ENCODE measurements at places on chromosomes 16 and 17.

DNA sequence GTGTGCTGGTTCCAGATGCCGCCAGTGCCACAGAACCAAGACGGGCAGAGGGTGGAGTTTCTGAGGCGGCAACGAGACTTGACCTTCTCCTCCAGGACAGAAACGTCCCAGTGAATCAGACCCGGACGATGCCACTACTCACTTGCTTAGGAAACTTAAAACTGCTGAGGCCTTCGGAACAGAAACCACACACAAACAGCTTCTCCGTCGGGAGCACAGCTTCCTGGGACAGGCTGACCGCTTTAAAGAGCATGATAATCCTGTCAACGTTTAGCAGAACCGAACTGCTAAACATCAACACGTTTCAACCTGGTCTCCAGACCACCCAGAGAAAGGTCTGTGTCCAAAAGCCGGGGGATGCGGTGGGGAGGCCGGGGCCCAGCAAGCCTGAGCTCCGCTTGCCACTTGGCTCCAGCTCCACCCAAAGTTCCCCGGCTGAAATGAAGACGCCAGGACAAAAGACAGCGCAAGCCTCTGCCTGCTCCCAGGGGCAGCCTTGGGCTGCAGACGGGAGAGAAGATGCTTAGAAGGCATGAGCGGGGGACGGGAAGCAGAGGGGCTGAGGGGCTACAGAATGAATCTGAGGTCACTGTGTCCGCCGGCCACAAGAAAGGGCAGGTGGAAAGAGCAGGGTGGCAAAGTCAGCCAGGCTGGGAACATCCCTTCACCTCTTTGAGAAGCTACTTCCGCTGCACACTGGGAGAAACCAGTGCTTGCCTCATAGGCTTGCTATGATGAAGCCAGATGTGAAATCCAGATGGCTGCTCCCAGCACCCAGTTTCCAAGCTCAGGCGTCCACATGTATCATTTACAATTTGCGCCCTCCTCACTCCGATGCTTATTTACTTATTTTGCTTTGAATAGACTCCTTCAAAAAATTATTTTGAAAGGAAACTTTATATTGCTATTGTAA is 69.0 kb downstream of the MRM3 start:
- DNase-seq: no peak

DNA sequence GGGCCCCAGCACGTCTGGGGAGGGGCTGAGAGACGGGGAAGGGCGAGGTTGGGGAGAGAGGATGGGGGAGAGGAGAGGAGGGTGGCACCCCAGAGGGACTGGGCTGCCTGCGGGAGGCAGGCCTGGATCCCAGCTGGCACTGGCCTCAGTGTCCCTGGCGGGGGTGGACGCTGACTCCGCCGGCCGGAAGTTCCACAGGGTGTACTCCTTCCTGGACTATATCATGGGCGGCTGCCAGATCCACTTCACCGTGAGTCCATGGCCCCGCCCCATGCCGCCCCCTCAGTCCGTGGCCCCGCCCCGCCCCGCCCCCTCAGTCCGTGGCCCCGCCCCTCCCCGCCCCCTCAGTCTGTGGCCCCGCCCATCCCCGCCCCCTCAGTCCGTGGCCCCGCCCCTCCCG is 11.3 kb downstream of the CPNE7 start:
- no peak for DNase-seq

DNA sequence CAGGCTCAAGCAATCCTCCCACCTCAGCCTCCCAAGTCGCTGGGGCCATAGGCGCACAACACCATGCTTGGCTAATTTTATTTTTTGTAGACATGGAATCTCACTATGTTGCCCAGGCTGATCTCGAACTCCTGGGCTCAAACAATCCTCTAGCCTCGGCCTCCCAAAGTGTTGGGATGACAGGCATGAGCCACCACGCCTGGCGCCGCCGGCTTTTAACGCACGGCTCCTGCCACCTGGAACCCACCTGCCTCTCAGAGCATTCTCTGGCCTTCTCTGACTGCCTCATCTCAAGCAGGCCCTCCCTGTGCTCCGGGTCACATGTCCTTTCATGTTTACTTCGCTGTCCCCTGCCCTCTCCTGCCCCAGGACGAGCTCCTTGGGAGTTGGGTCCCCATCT is 10.3 kb downstream of the CASKIN1 start:
- no peak for DNase-seq

DNA sequence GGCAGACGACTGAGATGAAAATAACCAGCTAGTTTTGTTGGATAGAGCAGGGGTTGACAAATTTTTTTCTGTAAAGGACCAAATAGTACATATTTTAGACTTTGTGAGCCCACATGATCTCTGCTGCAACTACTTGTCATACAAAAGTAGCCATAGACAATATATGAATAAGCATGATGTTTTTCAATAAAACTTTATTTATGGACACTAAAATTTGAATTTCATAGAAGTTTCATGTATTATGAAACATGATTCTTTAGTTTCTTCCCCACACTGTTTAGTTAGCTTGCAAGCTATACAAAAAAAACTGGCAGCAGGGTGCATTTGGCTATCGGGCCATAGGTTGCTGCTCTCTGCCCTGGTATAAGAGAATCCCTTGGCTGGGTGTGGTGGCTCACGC is 56.6 kb downstream of the LYRM1 start:
- no peak for DNase-seq

DNA sequence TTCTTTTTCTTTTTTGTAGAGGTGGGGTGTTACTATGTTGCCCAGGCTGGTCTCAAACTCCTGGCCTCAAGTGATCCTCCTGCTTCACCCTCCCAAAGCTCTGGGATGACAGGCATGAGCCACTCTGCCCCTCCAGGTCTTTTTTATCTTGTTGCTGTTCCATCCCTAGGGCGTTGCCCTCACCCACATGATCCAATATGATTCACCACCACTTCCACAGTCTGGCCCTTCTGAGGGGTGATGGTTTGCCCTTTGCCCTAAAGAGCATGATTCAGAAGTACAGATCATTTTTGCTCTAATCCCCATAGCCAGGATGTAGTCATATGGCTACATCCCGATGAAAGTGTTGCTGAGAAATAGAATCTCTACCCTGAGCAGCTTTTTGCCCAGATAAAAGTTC is 18.8 kb downstream of the STX4 start:
- no peak for DNase-seq

DNA sequence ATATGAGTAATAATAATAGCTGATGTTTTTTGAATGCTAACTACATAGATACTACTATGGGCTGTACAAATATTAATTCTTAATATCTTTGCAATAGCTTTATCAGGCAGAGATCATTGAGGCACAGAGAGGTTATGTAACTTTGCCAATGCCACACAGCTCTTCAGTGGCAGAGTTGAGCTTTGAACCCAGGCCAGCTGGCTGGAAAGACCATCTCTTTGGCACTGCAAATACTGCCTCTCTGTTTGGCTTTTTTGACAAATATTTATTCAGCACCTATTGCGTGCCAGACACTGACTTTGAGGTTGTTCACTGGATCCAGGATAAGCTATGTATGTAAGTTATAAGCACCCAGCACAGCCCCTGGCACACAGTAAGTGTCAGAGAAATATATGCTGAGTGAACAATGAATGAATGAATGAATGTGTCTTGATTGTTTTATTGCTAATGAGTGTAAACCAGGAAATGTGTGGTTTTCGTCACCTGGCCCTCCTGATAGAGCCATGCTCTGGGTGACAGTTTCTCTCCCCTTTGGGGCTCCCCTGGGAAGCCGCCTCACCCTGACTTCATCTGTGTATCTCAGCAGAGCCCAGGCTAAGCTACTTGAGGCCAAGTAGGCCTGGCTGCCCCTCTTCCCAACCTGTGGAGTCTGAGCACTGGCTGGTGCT is 2.5 kb downstream of the AQP8 start:
- no peak for DNase-seq

DNA sequence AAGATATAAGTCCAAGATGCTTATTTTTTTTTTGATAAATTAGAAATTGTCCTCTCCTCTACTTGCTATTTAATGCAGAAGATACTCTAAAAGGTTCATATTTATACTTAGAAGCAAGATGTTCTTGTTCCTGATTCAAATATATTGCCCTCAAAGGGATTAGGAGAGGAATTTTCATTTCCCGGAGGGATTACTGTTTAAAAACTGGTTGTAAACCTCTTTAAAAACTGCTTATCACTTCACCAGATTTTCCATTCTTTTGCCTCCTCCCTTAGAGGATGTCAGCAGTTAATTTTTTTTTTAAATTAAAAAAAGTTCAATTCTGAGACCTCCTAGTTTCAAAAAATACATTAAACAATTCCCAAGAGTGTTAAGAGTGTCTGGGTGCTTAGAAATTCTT is 2.8 kb downstream of the TENT4B start:
- no peak for DNase-seq

- no peak for DNase-seq
Measured at GRCh38 chr16:87834668-87835473, 34.4 kb downstream of the SLC7A5 start.

GRCh38 chr17:59424331-59424730 is 92.9 kb downstream of the YPEL2 start:
- DNase-seq: no peak

DNA sequence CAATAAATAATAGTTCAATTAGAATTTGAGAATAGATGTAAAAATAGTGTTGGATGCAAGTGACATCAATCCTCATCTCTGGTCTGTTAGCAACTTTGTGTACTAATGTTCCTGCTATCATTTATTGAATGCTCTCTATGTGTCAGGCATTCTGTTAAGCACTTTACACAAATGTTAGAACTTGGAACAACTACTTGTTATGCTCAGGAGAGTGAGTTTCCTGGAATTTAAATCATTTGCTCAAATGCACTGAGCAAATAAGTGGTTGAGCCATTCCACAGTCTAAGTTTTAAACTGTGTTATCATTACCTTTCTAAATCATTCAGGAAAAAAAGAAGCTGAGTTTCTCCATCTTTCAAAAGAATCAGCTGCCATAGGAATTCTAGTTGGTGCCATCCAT is 1327.3 kb upstream of the GOT2 start:
- DNase-seq: no peak

GRCh38 chr17:78791840-78792709 is 10.0 kb upstream of the CYTH1 start:
- DNase-seq: no peak

GRCh38 chr16:55949518-55949917 is 74.3 kb upstream of the CES5A start:
- DNase-seq: no peak

DNA sequence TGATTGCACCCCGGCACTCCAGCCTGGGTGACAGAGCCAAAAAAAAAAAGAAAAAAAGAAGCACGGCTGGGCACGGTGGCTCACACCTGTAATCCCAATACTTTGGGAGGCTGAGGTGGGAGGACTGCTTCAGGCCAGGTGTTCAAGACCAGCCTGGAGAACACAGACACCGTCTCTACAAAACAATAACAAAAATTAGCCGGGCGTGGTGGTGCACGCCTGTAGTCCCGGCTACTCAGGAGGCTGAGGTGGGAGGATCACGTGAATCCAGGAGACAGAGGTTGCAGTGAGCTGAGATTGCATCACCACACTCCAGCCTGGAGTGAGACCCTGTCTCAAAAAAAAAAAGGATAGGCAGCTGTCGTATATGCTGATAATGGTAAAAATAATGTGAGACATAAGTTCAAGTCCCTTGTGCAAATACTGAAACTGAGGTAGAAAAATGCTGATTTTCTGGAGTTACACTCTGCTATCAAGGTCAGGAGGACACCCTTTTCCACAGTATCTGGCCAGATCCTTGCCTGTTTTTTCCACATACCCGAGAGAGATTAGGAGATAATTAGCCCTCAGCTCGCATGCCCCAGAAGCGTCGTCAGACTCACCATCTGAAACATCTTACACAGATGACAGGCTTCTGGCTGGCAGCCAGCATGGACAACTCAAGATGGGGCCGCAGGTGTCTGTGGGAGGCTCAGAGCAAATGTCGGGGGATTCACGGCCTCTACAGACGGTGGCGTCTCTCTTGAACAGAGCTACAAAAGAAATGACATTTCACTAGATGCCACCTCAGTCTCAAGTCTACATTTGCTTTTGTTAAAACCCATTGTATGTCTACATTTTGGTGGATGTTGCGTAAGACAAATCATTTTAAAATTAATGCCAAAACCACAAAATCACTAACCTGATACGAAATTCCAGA is 36.8 kb downstream of the WDR45B start:
- DNase-seq: no peak

DNA sequence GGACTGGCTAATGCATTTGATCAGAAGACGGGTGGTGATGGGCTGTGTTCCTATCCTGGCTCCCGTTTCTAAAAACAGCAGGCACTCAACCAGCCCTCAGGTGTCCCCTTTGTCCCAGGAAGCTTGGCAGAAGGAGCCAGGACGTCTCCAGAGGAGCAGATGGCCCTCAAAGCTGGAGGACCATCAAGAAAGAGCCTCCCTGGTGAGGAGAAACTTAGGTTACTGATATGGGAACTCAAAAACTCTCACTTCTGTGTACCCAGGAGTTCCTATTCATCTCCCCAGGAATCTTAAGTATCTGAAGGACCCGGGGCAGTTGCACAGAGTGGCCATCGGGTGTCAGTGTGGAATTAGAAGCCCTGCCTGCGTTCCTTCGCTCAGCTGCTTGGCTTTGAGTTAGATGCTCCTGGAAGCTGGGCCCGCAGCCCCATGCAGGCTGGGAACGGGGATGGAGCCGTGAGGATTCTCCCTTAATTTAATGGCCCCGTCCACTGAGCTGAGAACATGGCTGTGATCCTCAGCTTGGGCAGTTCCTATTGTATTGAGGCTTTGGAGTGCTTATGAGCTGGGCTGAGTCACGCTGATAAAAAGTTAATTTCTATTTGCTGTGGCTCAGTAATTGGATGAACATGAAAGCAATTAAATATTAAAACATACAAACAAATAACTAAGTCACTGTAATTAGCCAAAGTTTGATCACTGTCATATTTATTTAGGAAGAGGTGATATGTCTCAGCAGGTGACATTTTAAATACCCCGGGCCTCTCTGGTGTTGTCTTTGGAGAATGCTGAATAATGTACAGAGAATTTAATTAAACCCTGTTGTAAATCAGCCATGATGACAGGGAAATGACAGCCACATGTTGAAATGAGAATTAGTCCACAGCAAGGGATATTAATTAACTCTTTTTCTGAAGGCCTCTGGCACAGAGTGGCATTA is 402.1 kb downstream of the SEC14L1 start:
- DNase-seq: peak; percentile 83

GRCh38 chr16:69131167-69131838 is 1.1 kb downstream of the CHTF8 start:
- DNase-seq: no peak

DNA sequence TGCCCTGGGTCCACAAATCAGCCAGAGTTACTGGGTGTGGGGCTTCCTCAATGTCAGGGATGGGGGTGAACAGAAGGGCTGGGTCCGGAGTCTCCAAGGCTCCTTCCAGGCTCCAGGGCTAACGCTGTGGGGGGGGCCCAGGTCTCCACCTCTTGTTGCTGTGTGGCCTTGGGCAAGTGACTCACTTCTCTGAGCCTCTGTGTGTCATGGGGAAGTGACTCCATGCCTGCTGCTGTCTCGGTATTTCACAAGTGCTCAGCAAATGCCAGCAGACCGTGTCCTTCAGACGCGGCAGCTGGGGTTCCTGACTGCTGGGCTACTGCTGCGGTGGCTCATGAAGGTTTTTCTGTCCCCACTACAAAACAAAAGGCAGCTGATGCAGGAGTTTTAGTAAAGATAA is 26.6 kb downstream of the JPH3 start:
- no peak for DNase-seq

DNA sequence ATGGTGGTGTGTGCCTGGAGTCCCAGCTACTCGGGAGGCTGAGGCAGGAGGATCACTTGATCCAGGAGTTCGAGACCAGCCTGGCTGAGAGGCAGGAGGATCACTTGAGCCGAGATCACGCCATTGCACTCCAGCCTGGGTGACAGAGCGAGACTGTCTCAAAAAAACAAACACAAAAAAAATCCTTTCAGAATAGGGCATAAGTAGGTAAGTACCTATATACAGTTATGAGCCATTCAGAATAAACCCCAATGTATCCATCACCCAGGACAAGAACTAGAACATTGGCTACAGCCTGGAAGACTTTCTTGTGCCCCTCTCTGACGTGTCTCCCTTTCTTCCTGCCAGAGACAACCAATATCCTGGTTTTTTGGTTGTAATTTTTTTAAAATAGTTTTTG is 54.3 kb downstream of the CYB5B start:
- no peak for DNase-seq
